ENCODE measurements at places on chromosomes 16 and 17. TPM values are rescaled to one million over a fixed set of nuclear protein-coding genes. Genes with fewer than 3 reads are reported as not detected.

The DBNDD1 gene
- total RNA-seq: 0.50 TPM

The SYNGR3 gene
- total RNA-seq: 9.0 TPM

The MT1A gene
- 1.0 TPM for total RNA-seq

The ITGA2B gene
- 3.2 TPM for total RNA-seq

The SHCBP1 gene
- 39.8 TPM for total RNA-seq

The GLTPD2 gene
- total RNA-seq: not detected

The CD300LG gene
- total RNA-seq: not detected

The C16orf89 gene
- total RNA-seq: not detected

The HS3ST2 gene
- total RNA-seq: not detected

The C16orf54 gene
- total RNA-seq: 19.5 TPM

The CES3 gene
- total RNA-seq: 0.73 TPM

The HNF1B gene
- 0.14 TPM for total RNA-seq

The DCAF7 gene
- total RNA-seq: 123 TPM

The CDH5 gene
- total RNA-seq: not detected

The HES7 gene
- total RNA-seq: 7.5 TPM

The CCL1 gene
- total RNA-seq: not detected

The KRT36 gene
- not detected for total RNA-seq

The CD300H gene
- not detected for total RNA-seq

The CNGB1 gene
- total RNA-seq: 0.51 TPM

The SLC16A6 gene
- total RNA-seq: 0.39 TPM

The CCDC200 gene
- not detected for total RNA-seq

The MPV17L gene
- not detected for total RNA-seq

The GPR142 gene
- total RNA-seq: not detected

The GPR179 gene
- 0.02 TPM for total RNA-seq

The PPP1R1B gene
- 0.16 TPM for total RNA-seq

The TPSD1 gene
- total RNA-seq: not detected

The ATP2A1 gene
- 7.4 TPM for total RNA-seq

The GPR139 gene
- not detected for total RNA-seq

The MMP25 gene
- total RNA-seq: 1.8 TPM

The NQO1 gene
- 17.2 TPM for total RNA-seq

The CDRT15L2 gene
- not detected for total RNA-seq

The KRT17 gene
- 0.50 TPM for total RNA-seq

The RECQL5 gene
- total RNA-seq: 47.4 TPM

The CHP2 gene
- not detected for total RNA-seq

The HOXB8 gene
- not detected for total RNA-seq

The DRC7 gene
- not detected for total RNA-seq

The RNF112 gene
- 0.71 TPM for total RNA-seq

The PTX4 gene
- total RNA-seq: not detected

The LDAF1 gene
- total RNA-seq: 15.3 TPM

The KRT32 gene
- not detected for total RNA-seq

The RPH3AL gene
- 3.8 TPM for total RNA-seq

The ATP2A3 gene
- 110 TPM for total RNA-seq

The RAB26 gene
- total RNA-seq: not detected

The HID1 gene
- total RNA-seq: 1.6 TPM

The MYBBP1A gene
- total RNA-seq: 62.3 TPM

The ANKRD40CL gene
- total RNA-seq: not detected

The UBALD2 gene
- 294 TPM for total RNA-seq

The HS3ST4 gene
- total RNA-seq: not detected

The FNDC8 gene
- total RNA-seq: not detected

The SSH2 gene
- 62.2 TPM for total RNA-seq

The XAF1 gene
- 6.5 TPM for total RNA-seq

The MYCBPAP gene
- 1.6 TPM for total RNA-seq

All from activated naive CD4-positive, alpha-beta T cell treated with anti-CD3 and anti-CD28 coated beads, Interleukin-2, amount 50 U/mL, for 72 hours (primary cell).